NCI-H446 treated with DMSO at 0.1 percent for 48 hours (cell line): ENCODE measurements at places on chromosomes 3 and 15.

DNA sequence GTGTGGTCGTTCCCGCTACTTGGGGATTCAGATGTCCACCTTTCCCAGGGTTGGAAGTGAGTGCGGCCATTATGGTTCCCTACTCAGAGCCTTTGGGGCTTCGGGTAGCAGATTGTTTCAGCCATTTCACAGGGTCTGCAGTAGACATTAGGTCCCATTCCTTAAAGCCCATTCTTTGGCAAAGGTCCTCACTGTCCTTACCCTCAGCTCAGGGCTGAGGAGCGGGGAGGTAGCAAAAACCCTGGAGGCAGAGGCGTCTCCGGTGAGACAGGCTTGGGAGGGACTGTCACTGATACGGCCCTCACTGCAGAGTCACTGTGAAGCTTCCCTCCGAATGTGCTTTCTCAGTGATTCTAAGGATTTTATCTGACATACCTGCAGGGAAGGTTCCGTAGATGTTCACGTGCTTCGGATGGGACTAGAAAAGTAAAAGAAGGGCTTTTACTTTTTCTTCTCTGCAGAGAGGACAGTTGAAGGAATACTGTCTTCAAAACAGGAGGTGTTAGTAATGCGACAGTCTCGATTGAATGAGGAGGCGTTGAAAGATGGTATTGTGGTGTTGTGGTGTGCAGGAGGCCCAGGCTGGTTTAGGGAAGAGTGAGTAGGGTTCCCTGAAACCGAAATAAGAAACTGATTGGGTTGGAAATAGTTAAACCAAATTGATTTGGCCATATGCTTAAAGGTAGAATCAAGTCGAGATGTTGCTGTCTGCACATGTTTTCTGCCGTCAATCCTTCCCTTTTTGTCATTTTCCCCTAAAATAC lies 630 bp downstream of the ATP6V1A start:
- DNase-seq = no peak

DNA sequence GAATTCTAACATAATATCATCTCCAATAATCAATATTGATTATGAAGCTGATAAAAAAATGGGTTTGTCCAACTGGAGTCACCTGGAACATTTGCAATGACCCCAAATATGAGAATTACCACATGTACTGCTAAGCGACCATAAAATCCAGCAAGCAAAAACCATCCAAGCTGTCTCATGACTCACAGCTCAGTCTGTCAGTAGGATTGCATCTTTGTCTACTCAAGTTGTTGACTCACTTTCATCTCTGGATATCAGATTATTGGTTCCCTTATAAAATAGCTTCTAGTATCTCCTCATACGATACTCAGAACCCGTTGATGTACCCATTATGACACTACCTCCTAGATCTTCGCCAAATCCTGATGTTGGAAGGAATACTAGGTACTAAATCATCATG lies 209.8 kb upstream of the ATP11B start:
- DNase-seq = no peak

GRCh38 chr15:56948000-56948763 lies 29.7 kb downstream of the TCF12 start:
- DNase-seq = no peak

DNA sequence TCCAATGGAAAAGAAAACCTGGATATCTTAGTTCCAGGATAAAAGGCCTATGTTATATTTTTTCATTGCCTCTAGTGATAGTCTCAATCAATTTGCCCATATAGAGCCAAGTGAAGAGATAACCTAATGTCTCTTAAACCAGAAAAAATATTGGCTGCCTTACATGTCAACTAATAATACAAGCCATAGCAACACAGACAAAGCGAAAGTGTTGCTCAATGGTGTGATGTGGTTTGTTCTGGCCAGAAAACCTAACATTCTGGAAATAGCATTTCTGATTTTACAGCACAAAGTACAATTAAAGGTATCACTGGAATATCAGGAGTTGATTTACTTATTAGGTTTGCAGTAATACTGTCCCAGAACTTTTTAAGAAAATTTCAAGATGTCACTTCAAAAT lies 101.5 kb downstream of the ATP8B4 start:
- no peak for DNase-seq

GRCh38 chr3:23546181-23546580 lies 259.6 kb upstream of the UBE2E1 start:
- no peak for DNase-seq

- DNase-seq = no peak
Observed at GRCh38 chr3:43958005-43958770, 267.4 kb downstream of the ABHD5 start.

- DNase-seq = no peak
Observed at GRCh38 chr15:71691458-71692417, 118.6 kb upstream of the NR2E3 start.

DNA sequence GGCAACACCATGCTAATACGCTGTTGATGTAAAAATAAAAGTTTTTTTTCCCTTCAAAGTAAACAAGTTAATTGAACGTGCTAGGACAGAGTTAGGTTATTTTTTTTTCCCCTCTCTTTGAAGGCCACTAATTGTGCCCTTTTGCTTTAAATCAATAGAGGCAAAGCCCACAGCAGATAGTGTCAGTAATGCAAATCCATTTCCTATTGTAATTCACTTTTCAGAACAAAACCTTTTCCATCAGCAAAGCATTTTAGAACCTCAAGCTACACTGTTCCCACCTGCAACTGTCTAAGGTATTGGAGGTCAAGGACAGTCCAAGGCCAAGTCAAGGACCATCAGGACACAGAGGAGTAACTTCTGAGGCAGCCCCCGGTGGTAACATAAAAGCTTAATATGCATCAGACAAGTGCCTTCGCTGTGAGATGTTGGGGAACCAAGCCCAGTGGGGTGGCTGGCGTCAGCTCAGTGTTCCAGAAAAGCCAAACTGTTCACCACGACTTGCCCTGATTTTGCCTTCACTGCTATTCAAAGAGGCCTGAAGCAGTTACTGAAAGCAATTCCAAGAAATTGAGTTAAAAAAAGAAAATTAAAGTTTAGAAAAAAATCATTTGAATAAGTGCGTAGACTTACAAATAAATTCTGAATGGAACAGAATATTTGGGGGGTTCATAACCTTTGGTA lies 65.8 kb upstream of the ICE2 start:
- no peak for DNase-seq

GRCh38 chr3:39935261-39935660 lies 125.9 kb downstream of the MYRIP start:
- DNase-seq = no peak

DNA sequence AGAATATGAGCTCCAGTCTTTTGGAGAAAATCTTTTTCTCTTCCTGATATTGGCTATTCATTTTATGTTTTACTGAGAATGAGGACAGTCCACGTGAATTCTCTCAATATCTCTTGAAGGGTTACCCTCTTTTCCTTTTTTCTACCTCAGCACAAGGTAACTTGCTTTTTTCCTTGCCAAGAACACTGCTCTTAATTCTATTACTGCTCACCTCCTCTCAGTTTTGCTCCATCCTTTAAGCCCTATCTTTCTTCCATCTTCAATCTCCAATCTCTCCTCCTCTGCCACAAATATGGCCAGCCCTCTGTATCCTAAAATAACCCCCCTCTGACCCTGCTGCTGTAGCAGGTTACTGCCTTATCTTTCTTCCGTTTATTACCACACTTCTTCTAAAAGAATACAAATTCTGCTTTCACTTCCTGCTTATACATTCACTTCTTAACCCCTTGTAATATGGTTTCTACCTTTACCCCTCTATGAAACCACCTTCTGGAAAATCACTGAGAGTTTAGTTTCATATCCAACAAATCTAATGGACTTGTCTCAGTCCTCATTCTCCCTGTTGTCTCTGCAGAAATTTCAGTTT lies 89.0 kb downstream of the NFKBIZ start:
- no peak for DNase-seq

- peak; percentile 84 for DNase-seq
Observed at GRCh38 chr3:25830373-25831280, 40.7 kb downstream of the OXSM start.

DNA sequence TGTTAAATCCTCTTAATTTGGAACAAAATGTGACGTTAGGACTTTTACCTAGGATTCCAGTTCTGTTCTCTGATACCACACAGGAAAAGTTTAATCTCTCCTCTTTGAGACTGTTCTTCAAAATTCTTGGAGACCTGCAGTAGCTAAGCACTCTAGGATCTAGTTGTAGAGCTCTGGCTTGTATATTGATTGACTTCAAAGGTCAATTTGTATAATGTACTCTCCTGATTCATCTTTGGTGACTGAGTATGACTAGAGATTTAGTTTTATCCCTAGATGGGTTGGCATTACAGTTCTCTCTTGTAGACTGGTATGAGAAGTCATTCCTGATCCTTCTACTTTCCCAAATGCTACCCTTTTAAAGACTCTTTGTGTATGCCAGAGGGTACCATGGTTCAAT lies 168.4 kb upstream of the TPRG1 start:
- DNase-seq = no peak

- DNase-seq = no peak
Observed at GRCh38 chr15:98677345-98678059, 29.2 kb downstream of the IGF1R start.

GRCh38 chr3:158506456-158506855 lies 64.5 kb upstream of the MLF1 start:
- no peak for DNase-seq

DNA sequence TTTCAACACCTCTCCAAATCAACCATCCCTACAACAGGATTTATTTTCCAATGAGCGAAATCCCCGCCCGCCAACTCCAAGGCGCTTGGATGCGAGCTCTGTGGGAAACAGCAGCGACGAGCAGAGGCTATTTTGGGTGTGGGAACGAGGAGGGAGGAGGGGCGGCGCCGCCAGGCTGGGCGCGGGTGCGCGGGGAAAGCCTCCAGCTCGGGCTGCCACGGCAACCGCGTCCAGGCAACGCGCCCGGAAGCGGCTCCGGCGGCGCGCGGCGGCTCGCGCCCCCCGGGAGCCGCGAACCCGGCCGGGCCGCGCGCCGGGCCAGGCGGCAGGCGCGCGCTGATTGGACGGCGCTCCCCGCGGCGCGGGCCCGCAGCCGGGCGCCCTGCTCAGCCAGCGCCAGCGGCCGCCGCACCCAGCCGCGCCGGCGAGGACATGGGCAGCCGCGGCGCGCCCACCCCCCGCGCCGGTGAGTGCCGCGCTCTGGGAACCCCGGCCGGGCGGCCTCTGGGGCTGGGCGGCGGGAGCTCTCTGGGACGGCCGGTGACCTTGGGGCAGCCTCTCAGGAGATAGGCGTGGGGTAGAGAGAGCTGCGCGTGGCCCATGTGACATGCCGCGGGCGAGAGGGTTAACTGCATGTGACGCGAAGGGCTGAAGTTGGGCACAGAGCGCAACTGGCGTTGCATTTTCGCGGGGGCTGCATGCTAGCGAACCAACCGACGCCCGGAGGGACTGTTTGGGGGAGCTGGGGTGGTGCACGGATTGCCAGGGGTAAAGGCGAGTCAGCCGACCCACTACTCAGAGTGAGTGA lies at the start of gene FAM81A:
Gene FAM81A, plus strand, starts transcription at position 370 of the 808 bp plus-strand sequence. CDS start 20,441 bp downstream, outside the sequence.
- peak; percentile 4 for DNase-seq

DNA sequence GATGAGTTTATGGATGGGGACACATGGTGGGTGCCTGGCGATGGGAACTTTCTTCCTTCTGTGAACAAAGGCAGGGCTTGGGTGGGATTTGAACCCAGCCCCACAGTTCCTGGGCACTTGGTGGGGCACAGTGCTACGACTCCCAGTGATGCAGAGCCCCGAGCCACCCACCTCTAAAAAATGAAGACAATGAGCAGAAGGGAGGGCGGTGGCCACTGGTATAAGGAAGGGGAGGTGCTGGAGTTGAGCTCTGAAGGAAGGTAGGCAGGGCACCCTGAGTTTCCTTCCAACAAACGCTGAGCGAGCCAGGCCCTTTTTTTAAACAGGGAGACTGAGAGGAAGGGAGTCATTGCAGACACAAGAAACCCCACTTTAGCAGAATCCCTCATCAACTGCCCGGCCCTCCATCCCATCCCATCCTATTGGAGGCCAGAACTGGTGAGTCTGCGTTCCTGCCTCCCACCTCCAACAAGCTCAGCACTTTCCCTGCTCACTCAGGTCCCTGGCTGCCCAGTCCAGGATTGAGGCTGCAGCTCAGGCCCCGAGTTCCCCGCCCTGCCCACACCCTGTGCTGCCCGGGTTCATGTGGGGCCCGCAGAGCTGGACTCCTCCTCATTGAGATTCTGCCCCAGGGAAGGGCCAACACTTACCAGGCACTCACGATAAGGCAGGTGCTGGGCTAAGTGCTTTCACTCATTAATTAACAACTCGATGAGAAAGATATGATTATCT lies 57.3 kb downstream of the LINGO1 start:
- no peak for DNase-seq

DNA sequence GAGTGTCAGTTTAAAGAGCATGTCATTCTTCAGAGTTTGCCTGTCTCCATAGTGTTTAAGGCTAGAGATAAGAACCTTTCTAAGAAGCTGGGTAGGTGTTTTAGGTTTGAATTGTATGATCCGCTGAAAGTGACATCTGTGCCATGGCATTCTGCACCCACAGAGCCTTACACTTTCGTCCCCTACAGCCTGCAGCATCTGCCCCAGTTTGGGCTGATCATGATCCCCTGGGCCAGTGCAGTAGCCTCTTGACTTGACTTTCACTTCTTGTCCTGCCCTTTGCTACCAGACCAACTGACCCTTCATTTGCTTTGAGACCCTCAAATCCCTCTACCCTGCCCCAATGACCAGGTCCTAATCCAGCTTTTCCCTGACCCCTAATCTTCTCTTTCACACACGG lies 81.6 kb downstream of the SOX14 start:
- no peak for DNase-seq

- DNase-seq = no peak
Observed at GRCh38 chr15:90563463-90563862, 33.7 kb downstream of the CRTC3 start.

DNA sequence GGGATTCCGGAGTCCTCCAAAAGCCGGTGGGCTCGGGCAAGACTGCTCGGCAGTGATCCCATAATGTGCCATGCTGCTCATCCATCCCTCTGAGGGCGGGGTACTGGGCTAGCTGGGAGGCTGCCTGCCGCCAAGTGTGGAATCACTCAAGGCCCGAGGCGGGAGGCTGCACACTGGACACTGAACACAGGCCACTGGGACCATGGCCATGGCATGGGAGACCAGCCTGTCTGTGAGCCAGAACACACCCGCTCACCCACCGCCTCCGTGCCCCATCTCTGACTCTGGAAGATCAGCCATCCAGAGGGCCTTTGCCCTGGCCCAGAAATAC lies 1.4 kb downstream of the C3orf22 start:
- DNase-seq = no peak

- DNase-seq = no peak
Observed at GRCh38 chr15:73388256-73388781, 19.6 kb upstream of the HCN4 start.

DNA sequence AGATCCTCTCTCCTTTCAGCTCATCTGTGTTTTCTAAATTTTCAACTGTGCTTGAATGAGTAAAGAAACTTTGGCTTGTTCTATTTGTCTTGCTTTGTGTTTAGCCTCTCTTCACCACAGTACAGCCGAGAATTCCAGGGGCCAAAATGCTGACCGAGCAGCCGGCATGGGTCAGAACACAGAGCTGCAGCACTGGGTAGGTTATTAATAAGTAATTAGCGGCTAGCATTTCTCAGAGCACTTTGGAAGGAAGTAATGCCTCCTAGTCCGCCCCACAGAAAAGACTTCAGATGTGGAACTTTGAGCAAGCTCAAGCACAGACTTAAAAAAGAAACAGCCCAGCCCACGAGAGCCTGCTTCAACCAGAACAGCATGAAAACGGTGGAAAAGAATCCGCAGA lies 343.9 kb downstream of the ARRDC4 start:
- DNase-seq = no peak

GRCh38 chr3:189122526-189123205 lies 49.1 kb upstream of the TPRG1 start:
- DNase-seq = no peak
